ENCODE measurements at places on chromosomes 7 and 10. TPM values are rescaled to one million over a fixed set of nuclear protein-coding genes. Genes with fewer than 3 reads are reported as not detected.
A peak's percentile ranks its signal among the peaks of the same experiment; 100 is the strongest.

GRCh38 chr7:130021105-130021834 lies 29.9 kb downstream of the ZC3HC1 start:
- no peaks in the 10 kb centered on the region for H3K27me3 ChIP-seq
- DNase-seq: no peak
- no peak overlapping the region for H3K4me3 ChIP-seq
- H3K27ac ChIP-seq: no peak overlapping the region
- H3K4me1 ChIP-seq: no peaks in the 10 kb centered on the region

DNA sequence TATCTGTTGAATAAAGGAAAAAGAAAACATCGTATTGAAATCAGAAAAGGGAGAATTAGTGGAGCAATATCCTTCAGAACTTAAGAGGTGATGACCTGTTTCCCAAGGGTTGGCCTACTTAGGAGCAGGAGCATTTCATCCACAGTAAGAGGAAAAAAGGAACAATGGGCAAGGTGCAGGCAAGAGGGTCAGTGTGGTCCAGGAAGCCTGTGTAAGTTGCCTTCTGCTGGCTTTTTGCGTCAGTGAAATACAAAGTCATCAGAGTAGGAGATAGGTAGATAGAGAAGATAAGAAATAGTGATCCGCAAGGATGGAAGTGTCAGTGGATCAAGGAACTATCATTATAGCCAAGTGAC lies 5.4 kb upstream of the ANKRD7 start:
- H3K4me3 ChIP-seq: no peak overlapping the region
- peaks cover 9% of the 10 kb centered on the region for H3K4me1 ChIP-seq
- DNase-seq: no peak
- no peaks in the 10 kb centered on the region for H3K36me3 ChIP-seq
- peaks cover 8% of the 10 kb centered on the region for H3K27me3 ChIP-seq
- H3K27ac ChIP-seq: no peak overlapping the region

DNA sequence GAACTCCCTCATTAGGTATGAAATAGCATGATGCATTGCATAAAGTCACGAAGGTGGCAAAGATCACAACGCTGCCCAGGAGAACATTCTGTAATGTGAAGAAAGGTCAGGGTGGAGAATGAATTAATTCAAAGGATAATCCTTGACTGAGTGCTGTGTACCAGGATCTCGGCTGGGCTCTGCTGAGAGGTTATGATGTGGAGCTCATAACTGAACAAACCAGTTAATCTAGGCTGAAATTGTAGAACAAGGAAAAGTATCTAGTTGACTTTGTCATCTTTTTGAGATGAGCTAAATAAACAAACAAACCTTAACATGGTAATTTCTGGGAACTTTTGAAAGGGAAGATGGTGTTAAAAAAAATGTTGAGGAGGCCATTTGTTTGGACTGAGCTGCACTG lies 6.1 kb downstream of the MSMB start:
- H3K4me3 ChIP-seq: no peak overlapping the region
- no peak for DNase-seq
- H3K36me3 ChIP-seq: no peaks in the 10 kb centered on the region
- H3K4me1 ChIP-seq: no peaks in the 10 kb centered on the region
- H3K27me3 ChIP-seq: no peaks in the 10 kb centered on the region

DNA sequence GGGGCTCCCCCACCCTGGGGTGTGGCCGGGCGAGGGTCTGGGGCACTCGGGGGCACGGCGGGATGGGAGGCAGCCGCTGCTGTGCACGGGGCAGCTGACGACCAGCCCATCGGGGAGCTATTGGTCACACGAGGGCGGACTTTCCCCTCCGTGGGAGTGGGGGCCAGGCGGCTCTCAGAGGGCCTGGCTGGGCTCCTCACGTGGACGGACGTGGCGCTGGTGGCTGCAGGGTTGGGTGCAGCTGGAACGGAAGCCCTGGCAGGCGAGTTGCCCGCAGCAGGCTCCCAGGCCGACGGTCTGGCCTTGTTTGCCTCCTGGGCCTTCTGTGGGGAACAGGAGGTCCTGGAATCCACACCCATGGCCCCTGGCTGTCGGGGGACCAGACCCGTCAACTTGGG lies 14.3 kb downstream of the MICALL2 start:
- no peak overlapping the region for H3K4me3 ChIP-seq
- H3K4me1 ChIP-seq: no peaks in the 10 kb centered on the region
- H3K27ac ChIP-seq: no peak overlapping the region
- DNase-seq: no peak

GRCh38 chr10:111390813-111391563 lies 314.2 kb downstream of the ADRA2A start:
- no peaks in the 10 kb centered on the region for H3K36me3 ChIP-seq
- no peak overlapping the region for H3K27ac ChIP-seq
- H3K4me3 ChIP-seq: no peak overlapping the region
- no peak for DNase-seq
- H3K27me3 ChIP-seq: peaks cover 11% of the 10 kb centered on the region

- peaks cover 21% of the 10 kb centered on the region for H3K36me3 ChIP-seq
- DNase-seq: peak; percentile 81
- peaks cover 42% of the 10 kb centered on the region for H3K4me1 ChIP-seq
- peak overlapping the region; percentile 98 for H3K27ac ChIP-seq
- no peaks in the 10 kb centered on the region for H3K27me3 ChIP-seq
- peak overlapping the region; percentile 100 for H3K4me3 ChIP-seq
Measured at GRCh38 chr10:102133373-102134195, 744 bp downstream of the PPRC1 start.

DNA sequence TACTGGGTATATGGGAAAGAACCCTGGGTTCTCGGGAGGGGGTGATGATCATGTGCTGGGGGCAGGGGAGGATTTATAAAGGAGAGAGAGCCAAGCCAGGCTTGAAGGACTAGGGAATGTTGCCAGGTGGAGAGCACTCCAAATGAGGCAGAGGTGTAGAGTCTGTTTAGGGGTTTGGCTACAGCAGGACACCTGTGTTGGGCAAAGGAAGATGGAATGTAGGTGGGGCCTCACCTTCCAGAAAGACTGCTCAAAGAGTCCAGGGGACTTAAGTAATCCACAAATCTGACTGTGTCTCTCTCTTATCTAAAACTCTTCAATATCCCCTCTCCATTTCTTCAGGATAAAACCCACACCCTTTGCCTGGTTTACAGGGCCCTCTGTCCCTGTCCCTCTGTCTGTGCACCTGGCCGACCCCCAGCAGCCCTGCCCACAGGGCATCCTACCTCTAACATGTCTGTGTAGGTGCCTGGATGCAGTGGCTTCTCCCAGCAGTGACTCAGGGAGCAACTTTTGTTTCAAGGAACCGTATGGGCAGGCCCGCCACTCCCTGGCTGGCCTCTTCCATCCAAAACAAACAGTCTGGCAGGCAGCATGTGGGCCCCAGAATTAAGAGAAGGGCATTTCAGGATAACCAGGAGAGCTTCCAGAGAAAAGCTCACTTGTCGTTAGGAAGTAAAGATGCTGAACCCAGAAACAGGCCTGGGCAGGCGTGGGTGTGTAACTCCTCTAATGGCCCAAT lies 10.6 kb upstream of the PLEKHA1 start:
- H3K27ac ChIP-seq: no peak overlapping the region
- peaks cover 5% of the 10 kb centered on the region for H3K27me3 ChIP-seq
- DNase-seq: no peak
- no peaks in the 10 kb centered on the region for H3K36me3 ChIP-seq

The PGAM2 gene
- 0.26 TPM for total RNA-seq

The CALD1 gene
- total RNA-seq: 7.1 TPM
